Natural killer cell treated with Interleukin-12 subunit alpha and Interleukin-12 subunit beta and Interleukin-15 and Interleukin-18, amount 100 ng/mL, for 72 hours (primary cell): ENCODE measurements at places on chromosomes 3 and 15. TPM values are rescaled to one million over a fixed set of nuclear protein-coding genes. Genes with fewer than 3 reads are reported as not detected.

PRR20G gene
- total RNA-seq, result not detected

CNTN3 gene
- not detected for total RNA-seq

CHRD gene
- not detected for total RNA-seq

XCR1 gene
- not detected for total RNA-seq

HTR3E gene
- total RNA-seq, result not detected

MUSTN1 gene
- total RNA-seq, result not detected

EPB42 gene
- not detected for total RNA-seq

CCDC39 gene
- total RNA-seq, result not detected

- peaks cover 60% of the 10 kb centered on the region for H3K27me3 ChIP-seq
- peaks cover 38% of the 10 kb centered on the region for H3K4me1 ChIP-seq
- peak overlapping the region; percentile 86 for H3K4me3 ChIP-seq
- no peak overlapping the region for H3K27ac ChIP-seq
These were observed 1.2 kb downstream of the MECOM start for GRCh38 chr3:169662132-169662842.

GRCh38 chr3:136166507-136166906 is 29.6 kb downstream of the MSL2 start:
- no peaks in the 10 kb centered on the region for H3K36me3 ChIP-seq
- no peak overlapping the region for H3K27ac ChIP-seq
- H3K27me3 ChIP-seq, result no peaks in the 10 kb centered on the region

DNA sequence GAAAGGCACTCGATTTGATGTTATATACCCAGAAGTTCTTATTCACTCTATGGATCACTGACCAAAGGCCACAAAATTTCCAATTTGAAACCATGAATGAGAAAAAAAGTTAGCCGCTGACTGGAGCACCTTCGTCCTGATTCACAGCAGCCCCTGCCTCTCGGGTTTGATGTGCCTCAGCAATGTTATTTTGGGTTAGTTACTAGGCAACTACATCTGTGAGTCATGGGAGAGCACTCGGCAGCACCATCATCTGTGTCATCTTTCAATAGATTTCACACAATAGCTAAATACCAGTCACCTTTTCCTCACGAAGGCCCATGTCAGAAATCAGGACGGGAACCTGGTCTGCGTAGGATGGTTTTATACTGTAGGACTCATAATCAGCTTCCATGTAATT is 269.2 kb downstream of the ZBBX start:
- no peak overlapping the region for H3K27ac ChIP-seq
- no peak overlapping the region for H3K4me3 ChIP-seq
- H3K36me3 ChIP-seq, result no peaks in the 10 kb centered on the region

DNA sequence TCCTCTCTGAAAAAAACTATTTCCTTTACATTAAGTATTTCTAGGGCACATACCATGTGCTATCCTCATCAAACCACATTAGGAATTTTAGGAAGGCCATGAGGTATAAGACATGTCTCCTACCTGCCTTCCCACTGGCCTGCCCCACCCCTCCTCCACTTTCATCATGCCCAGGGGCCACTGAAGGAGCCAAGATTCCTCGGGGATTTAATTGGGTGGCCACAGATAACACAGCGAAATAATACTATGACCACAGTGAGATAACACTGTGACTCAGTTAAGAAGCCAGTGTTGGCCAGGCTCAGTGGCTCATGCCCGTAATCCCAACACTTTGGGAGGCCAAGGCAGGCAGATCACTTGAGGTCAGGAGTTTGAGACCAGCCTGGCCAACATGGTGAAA is 9.8 kb upstream of the BMF start:
- no peaks in the 10 kb centered on the region for H3K36me3 ChIP-seq
- no peak for DNase-seq
- H3K27me3 ChIP-seq, result no peaks in the 10 kb centered on the region
- no peak overlapping the region for H3K27ac ChIP-seq
- H3K4me3 ChIP-seq, result no peak overlapping the region
- H3K4me1 ChIP-seq, result peaks cover 11% of the 10 kb centered on the region

DNA sequence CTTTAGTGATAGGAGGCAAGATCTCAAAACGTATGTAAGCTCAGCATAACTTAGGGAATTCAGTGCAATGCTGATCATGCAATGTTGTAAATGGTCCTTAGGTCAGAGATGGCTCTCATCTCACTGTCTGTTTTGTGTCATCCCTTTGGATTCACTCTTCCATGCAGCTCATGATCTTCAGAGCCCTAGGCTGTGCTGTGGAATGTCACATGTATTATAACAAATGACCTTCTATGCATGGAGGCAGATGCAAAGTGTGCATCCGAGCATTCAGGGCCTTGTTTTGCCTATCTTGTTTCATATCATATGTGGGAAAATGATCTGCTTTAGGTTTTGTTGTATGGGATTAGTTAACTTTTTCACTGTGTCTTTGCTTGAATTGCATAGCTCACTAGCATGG is 40.5 kb upstream of the PDZRN3 start:
- no peaks in the 10 kb centered on the region for H3K36me3 ChIP-seq
- H3K4me3 ChIP-seq, result no peak overlapping the region
- H3K4me1 ChIP-seq, result no peaks in the 10 kb centered on the region
- no peak overlapping the region for H3K27ac ChIP-seq

GRCh38 chr3:99789011-99789721 is 28.5 kb upstream of the CMSS1 start:
- H3K4me1 ChIP-seq, result no peaks in the 10 kb centered on the region
- peaks cover 37% of the 10 kb centered on the region for H3K27me3 ChIP-seq
- H3K27ac ChIP-seq, result no peak overlapping the region
- no peaks in the 10 kb centered on the region for H3K36me3 ChIP-seq
- DNase-seq, result no peak

- H3K27ac ChIP-seq, result peak overlapping the region; percentile 69
- peak overlapping the region; percentile 61 for H3K4me3 ChIP-seq
- peaks cover 16% of the 10 kb centered on the region for H3K36me3 ChIP-seq
- peaks cover 34% of the 10 kb centered on the region for H3K4me1 ChIP-seq
These were observed 35.2 kb downstream of the GLB1 start for GRCh38 chr3:33061782-33062181.

DNA sequence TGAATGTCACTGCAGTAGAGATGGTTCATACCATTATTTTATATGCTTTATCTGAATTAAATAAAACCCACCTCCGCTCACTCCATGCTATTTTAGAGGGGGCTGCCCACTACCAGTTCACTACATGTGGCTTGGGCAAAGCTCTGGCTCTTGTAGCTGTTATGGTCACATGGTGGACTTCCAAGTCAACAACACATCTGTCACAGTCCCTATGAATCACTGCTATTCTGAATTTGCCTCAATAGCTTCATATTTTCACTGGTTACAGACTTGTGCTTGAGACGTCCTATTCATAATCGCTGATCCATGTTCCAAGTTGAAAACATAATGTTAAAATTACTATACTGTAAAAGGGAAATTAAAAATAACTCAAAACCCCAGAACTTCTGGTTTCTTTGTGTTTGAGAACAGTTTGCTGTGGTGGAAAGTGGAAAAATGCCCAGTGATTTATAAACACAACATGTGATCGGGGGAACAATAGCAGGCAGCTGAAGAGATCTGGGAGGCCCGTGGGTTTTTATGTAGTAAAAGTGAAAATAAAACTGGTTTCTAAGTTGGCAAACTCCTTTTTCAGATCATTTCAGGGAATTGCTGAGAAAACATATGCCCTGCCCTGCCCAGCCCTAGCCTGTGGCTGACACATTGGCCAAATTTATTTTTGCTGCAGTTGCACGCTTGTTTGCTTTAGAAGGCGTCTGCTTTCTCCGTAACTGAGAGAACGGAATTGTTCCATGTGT is 128.8 kb upstream of the PRR23C start:
- H3K27me3 ChIP-seq, result peaks cover 14% of the 10 kb centered on the region
- peaks cover 8% of the 10 kb centered on the region for H3K4me1 ChIP-seq

- DNase-seq, result no peak
- H3K36me3 ChIP-seq, result no peaks in the 10 kb centered on the region
- no peaks in the 10 kb centered on the region for H3K27me3 ChIP-seq
- no peak overlapping the region for H3K27ac ChIP-seq
These were observed 448.5 kb downstream of the NAALADL2 start for GRCh38 chr3:175307642-175308041.

DNA sequence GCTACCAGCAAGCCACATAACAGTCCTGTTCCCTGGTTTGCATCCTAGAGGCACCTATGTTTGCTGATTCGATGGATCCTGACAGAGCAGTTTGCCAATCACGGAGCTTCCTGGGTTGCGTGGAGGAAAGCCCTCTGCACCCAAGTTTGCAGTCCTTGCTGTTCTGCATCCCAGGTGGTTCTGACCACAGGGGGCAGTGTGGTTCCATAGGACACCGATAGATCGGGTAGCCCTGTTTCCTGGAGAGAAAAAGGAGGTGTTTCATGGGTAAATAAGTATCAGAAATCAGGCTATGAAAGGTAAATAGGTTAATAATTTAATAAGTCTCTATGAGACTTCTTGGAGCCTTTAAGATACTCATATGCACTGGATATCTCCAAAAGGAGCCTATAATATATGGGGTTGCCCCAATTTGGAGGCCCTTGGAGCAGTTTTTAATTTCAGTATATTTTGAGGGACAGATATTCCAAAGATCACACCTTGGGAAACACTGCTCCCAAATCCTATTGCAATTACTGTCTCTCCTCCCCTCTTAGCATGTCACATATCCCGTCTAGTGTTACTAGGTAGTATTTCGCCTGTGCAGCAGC is 194.6 kb upstream of the TPM1 start:
- no peaks in the 10 kb centered on the region for H3K4me1 ChIP-seq
- no peaks in the 10 kb centered on the region for H3K36me3 ChIP-seq
- no peak overlapping the region for H3K4me3 ChIP-seq
- H3K27ac ChIP-seq, result no peak overlapping the region

DNA sequence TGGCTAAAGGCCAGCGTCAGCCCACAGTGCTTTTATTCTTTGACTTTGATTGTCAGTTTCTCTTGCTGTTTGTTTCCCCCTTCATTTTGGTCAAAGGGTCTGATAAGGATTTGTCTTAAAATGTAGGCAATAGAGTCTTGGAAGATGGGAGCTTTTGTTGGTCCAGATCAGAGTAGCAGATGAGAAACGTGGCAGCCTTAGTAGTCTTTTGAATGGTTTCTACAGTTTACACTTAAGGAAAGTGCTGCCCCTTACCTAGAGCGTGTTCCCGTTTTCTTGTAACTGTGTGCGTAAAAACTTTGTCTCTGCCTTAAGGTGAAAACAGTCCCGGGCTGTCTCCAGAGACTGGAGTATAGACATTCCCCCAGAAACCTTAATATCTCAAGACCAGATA is 630 bp downstream of the LXN start:
- peak overlapping the region; percentile 71 for H3K27ac ChIP-seq
- H3K4me1 ChIP-seq, result peaks cover 22% of the 10 kb centered on the region
- H3K36me3 ChIP-seq, result peaks cover 6% of the 10 kb centered on the region
- peak overlapping the region; percentile 88 for H3K4me3 ChIP-seq
- DNase-seq, result no peak

- H3K27ac ChIP-seq, result no peak overlapping the region
- no peak overlapping the region for H3K4me3 ChIP-seq
- H3K27me3 ChIP-seq, result peaks cover 13% of the 10 kb centered on the region
- no peak for DNase-seq
- no peaks in the 10 kb centered on the region for H3K4me1 ChIP-seq
These were observed 102.0 kb downstream of the TPRG1 start for GRCh38 chr3:189273736-189274135.

DNA sequence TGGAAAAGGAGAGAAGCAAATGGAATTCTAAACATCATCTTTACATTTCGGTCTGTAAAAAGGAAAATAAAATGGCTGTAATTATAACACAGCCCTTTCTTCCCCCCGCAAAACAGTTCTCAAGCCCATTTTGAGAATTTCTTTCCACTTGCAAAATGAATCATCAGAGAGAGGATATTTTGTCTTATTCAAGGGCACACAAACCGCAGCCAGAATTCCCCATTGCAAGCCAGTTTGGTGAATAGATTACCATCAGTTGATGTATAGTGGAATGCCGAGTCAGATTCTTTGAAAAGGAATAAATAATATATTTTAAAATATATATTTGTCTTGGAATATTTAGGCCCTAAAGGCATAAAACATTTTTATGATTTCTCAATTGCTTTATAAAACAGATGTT is 420.4 kb upstream of the SEMA6D start:
- no peaks in the 10 kb centered on the region for H3K27me3 ChIP-seq
- DNase-seq, result no peak
- no peaks in the 10 kb centered on the region for H3K36me3 ChIP-seq
